ENCODE measurements at places on chromosomes 2 and 18.

DNA sequence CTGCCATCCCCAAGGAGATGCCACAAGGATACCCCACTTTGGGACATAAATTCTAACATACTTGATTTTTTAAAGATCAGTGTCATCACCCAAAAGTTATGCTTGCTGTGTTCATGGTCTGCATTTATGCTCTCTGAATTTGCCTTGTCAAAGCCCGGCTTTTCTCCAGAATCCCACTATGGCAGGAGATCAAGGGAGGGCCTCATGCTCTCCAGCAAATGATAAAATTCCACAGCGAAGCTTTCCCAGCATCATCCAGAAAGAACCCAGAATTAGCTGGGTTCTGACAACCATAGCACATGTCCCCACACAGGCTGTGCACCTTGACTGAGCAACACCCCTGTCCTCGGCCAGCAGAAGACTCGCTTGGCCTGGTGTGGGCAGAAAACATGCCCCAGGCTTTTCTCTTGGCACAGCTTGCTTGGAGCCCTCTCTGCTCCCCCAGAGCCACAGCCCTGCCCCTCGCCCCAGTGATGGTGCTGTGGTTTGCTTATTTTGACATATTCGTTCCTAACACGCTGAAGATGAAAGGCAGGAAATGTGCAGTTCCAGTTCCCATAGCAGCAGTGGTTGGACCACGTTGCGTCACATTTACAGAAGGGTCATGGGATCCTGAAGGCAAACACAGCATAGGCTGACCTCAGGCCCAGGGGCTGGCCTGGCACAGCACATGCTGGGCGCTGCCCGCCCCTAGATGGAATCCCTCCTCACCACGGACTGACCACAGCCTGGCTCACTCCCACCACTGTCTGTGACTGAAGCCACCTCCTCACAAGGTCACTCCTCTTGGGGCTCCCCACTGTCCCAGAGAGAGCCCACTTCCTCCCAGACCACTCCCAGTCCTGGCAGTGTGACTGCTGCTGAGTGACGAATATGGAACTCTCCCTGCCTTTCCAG lies 14.1 kb upstream of the CHRNA1 start:
- DNase-seq: no peak

GRCh38 chr2:3581367-3582262 lies 6.6 kb downstream of the RPS7 start:
- DNase-seq: no peak

- no peak for DNase-seq
Observed at GRCh38 chr2:232875256-232876121, 5.4 kb downstream of the SNORC start.

DNA sequence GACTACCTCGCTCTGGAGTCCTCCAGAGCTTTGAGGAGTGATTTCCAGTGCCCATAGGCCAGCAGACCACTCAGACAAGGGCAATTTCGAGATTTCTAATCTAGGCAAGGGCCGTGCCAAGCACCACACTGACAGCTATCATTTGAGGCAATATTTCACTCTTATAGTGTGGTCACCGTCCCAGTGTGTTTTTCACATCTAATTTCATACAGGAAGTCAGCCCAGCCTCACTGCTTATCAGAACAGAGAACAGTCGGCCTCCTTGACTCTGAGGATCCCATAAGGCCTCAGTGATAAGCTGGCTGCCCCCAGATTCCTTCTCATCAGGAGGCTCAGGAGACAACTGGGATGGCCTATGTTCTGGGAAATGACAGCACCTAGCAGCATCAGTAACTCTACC lies 581 bp downstream of the CAPN14 start:
- no peak for DNase-seq

- no peak for DNase-seq
Observed at GRCh38 chr2:23757686-23758433, 169.1 kb downstream of the ATAD2B start.

DNA sequence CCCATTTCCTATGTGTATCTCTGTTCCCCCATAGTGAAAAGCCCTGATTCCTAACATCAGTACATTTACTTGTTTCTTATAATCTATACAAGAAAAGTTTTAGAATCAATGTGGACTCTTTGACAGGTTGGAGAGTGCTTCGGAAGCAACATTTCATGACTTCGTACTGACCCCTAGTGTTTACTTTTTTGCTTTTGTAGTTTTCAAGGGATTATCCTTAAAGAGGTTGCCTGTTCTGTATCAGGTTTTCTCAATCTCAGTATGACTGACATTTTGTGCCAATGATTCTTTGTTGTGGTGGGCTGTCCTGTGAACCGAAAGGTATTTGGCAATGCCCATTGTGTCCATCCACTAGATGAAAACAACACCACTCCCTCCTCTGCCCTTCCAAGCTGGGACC lies 43.3 kb upstream of the SERPINB2 start:
- DNase-seq: no peak

GRCh38 chr2:149346272-149346671 lies 15.9 kb downstream of the LYPD6 start:
- no peak for DNase-seq

GRCh38 chr2:207257251-207258250 lies 91.8 kb upstream of the KLF7 start:
- no peak for DNase-seq

DNA sequence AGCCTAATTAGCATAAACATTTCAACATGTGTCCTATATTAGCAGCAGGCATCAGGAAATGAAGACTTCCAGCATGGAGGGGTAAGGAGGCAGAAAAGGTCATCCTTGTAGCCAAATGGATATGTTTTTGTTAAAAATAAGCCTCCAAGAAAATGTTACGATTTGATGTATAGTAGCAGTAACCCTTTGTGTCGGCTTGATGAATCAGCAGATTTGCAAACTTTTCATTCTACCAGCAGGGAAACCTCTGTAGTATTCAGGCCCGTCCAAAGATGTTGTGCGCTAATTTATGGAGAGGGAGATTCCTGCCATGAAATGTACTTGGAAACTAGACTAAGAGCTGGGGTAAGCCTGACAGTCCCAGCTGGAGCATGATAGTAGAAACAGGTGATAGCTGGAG lies 780.8 kb upstream of the KLHL29 start:
- DNase-seq: no peak

DNA sequence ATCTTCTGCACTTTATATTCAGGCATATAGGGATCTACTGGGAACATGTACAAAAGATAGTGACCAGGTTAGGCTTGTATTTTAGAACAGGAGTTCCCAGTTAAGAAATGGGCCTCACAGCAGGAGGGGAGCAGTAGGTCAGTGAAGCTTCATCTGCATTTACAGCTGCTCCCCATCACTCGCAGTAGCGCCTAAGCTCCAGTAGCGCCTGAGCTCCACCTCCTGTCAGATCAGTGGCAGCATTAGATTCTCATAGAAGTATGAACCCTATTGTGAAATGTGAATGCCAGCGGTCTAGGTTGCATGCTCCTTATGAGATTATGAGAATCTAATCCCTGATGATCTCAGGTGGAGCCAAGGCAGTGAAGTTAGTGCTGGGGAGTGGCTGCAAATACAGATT lies 224.4 kb upstream of the CYRIA start:
- DNase-seq: peak; percentile 60

GRCh38 chr18:74546751-74547530 lies 12.6 kb downstream of the CNDP1 start:
- DNase-seq: no peak

DNA sequence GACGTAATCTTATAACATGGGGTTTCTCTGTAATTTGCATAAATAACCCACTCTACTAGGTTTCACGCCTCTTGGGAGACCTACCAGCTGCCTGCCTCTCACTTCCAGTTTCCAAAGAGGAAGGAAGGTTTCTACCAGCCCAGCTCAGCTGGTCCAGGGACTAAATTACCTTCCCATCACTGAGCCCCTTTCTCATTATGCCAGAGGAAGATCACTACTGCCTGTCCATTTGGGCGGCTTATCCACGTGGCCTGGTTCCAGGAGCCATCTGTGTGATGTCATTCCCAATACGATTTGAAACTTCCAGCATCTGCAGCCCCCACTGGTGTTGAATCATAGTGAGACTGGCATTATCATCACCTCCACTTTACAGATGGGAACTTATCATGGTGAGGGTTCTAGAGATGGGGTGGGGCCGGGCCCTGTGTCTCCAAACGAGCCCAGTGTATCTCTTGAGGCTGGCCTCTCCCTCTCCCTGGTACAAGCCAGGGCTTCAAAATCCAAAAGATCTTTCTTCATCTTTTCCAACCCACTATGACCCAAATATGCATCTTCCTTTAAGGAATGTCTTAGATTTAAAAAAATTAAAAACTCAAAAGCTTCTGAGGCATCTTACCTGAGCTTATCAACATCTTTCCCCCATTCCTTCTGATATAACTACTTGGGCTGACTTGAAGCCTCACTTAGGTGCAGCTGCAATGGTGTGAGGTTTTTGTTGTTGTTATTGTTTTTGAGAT lies 140.8 kb downstream of the DDX1 start:
- DNase-seq: no peak

GRCh38 chr2:96116879-96117533 lies 635 bp upstream of the ADRA2B start:
- peak; percentile 65 for DNase-seq

GRCh38 chr2:232353660-232354059 lies 24.9 kb upstream of the ALPP start:
- no peak for DNase-seq

DNA sequence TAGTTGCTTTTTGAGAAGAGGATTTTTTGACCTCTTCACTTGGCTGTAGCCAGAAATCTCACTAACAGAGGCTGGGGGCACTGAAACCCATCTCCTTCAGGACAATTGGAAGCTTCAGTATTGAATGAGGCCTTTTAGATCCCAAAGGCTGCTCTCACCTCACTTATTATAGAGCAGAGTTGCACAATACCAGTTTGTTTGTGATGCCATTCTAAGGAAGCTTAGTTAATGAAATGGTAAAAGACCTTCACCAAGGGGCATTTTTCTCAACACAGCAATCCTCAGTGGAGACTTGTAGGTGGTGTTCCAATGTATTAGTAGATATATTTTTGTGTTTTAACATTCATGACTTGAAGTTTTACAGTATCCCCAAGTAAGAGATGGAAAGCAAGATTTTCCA lies 71.0 kb upstream of the RFX8 start:
- DNase-seq: no peak

- no peak for DNase-seq
Observed at GRCh38 chr2:159684796-159685195, 27.5 kb upstream of the MARCHF7 start.

- no peak for DNase-seq
Observed at GRCh38 chr2:227813229-227813561, 447 bp upstream of the CCL20 start.

- DNase-seq: no peak
Observed at GRCh38 chr2:154720651-154721050, 22.2 kb downstream of the KCNJ3 start.

GRCh38 chr2:27261241-27261925 lies 1.5 kb downstream of the SLC30A3 start:
- no peak for DNase-seq

DNA sequence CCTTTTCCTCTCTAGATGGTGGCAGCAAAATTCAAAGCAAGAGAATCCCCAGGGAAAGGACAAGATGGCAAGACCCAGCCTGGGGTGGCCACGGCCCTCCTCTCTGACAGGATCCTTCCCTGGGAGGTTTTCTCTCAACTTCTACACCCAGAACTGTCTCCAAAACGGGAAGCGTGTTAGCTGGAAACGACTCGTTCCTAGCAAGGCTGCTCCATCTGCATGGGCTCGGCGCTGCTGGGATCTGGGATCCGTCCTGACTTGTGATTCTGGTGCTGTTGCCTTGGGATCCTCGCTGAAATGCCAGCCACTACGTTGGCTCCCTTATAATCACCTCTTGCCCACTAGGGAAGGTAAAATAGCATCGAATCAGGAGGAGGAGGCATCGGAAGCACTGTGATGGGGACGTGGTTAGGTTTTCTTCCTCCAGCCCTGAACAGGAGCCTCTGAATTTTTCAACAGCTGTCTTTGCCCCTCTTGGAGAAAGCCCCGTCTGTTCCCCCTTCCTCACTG lies 514.8 kb upstream of the MYT1L start:
- no peak for DNase-seq

DNA sequence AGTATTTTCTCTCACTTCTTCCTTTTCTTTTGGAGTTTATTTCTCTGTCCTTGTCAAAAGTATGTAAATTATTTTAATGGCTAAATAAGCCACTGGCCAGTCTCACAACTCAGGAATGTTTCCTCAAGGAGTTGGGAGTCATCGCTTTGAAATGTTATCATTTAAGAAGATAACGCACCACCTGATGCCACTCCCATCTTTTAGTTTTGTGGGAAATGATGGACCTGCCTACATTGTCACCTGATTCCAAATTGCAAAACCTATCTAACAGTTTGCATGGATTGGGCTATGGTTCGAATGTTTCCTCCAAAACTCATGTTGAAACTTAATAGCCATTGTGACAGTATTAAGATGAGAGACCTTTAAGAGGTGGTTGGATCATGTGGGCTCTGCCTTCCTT lies 32.4 kb upstream of the PPM1B start:
- DNase-seq: no peak

DNA sequence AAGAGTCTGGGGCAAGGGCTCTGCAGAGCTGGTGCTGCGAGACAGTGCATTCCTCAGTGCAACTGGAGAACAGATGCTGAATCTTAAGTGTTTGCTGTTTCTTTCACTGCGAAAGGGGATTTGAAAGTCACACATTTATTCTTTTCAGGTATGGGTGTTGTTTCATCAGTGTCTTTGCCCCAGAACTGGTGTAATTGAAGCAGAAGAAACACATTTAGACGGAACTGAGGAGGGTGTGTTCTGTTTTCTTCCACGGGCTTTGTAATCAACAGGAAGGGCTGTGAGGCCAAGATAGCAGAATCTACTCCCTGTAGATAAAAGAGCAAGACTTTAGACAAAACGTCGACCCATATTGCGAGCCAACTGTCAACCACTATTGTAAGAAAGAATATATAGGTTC lies 151.9 kb downstream of the EPHA4 start:
- DNase-seq: no peak

DNA sequence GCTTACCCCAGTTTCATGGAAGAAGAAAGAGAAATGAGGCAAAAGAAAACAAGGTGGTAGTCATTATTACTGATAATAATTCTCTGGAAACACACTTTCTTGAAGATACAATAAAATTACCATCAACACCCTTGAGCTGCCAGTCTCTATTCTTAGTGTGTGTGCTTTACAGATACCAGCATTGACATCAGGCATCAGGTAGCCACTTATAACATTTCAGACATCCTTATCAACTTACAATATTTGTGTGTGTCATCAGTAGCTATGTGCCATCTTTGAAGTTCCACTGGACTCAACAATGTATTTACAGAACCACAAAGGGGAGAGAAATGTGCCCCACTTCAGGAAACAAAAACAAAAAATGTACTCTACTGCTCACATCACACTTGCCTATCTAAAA lies 62.1 kb downstream of the TCF4 start:
- DNase-seq: no peak

DNA sequence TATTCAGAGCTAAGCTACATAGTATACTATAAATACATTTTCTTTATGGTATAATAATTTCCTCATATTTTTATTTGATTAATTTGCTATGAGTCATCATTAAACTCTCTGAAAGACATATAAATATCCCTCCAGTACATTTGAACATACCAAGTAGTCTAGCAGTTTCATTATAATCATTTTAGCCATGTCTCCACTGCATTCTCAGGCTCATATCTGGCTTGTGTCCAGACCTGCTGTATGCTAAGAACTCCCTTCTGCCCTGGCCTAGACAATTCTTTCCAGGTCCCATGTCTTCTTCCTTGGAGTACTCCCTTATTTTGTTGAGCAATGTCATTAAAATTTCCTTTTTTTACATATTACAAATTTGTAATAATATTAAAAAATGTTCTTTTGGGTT lies 16.6 kb upstream of the DYNC1I2 start:
- no peak for DNase-seq

Measured in WTC11 (cell line).